NT2/D1 (cell line): ENCODE measurements at places on chromosomes 1 and 21.
A peak's percentile ranks its signal among the peaks of the same experiment; 100 is the strongest.

GRCh38 chr1:225580238-225581099 lies 72.5 kb downstream of the ENAH start:
- no peak for DNase-seq

DNA sequence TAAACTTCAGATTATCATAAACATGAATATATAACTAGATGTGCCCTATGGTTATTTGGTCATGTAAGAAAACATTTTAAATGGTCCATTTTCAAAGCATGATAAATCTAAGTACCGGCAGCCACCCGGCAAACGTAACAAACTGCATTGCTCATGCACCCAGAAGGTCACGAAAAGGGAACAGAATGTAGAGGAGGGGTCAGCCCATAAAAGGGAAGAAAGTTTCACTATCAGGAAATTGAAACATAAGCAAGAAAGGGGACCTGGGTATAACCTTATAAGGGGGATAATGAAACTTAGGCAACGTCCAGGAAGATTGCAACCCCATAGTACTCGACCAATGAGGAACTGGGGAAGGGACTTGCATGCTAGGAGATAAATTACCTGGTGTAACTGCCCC lies 421.2 kb upstream of the ZRANB2 start:
- DNase-seq, result no peak

DNA sequence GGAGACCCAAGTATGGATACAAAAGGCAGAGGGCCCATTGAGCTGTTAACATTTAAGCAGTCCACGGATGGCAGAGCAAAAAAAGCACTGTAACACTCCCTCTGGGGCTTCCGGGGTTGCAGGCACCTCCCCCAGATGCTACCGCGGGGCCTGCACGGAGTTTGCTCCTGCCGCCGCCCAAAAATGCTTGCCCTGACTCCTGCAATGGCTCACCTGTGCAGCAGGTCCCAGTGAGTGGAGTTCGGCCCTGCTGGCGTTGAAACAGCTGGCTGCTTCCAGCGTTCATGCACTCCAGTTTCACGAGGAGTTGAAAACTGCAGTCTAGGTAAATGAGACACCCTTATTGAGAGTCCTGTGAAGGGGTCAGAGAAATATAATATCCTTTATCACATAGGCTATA lies 832.8 kb downstream of the NCAM2 start:
- no peak for DNase-seq

- DNase-seq, result no peak
Observed at GRCh38 chr1:26544126-26544525, 14.6 kb downstream of the RPS6KA1 start.

DNA sequence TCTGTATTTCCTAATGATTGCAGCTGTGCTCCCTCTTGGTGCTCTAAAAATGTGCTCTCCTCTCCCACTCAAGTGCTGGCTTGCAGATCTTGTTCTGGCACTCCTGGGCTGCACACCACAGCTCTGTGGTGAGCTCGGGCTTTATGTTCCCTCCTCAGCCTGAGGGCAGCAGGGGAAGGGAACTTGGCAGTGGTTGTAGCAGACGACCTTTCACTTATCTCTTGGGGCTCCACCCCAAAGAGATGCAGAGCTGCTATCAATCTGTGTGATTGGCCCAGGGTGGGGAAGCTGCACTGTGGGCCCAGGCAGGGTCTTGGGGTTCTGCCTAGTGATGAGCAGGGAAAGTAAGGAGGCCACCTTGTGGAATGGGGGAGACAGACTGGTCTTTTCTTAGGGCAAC lies 143.5 kb upstream of the GORAB start:
- no peak for DNase-seq

DNA sequence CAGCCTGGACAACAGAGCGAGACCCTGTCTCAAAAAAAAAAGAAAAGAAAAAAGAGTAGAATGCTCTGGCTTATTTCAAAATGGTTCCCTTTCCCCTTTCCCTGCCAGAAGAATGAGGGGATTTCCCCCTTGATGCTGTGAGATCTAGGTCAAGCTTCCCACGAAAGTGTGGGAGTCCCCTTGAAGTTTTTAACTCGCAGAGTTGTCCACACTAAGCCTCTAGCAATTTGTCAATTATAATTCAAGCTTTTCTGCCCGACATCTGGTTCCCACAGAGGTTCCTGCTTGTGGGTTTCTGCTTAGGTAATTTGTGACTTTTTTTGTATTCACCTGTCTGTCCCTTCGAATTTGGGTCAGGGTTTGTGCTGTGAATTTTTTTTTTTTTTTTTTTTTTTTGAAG lies 62.8 kb downstream of the ZFYVE9 start:
- DNase-seq, result no peak

DNA sequence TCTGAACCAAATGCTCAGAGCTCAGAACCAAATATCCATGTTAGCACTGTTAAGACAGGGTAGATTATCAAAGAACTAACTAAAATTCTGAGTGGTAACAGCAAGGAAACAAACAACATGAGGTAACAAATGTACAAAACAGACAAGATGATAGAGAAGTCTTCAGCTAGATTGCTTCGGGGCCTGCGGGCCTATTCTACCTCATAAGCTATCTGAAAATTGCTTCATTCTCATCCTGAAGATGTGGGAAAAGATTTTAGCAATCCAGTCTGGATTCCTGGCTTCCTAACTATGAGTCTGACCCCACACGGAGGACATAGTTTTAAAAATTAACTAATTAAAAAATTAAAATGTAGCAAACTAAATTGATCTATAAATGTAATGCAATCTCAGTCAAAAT lies 9.2 kb upstream of the QSOX1 start:
- no peak for DNase-seq

GRCh38 chr1:48092401-48092800 lies 95.2 kb upstream of the TRABD2B start:
- no peak for DNase-seq

DNA sequence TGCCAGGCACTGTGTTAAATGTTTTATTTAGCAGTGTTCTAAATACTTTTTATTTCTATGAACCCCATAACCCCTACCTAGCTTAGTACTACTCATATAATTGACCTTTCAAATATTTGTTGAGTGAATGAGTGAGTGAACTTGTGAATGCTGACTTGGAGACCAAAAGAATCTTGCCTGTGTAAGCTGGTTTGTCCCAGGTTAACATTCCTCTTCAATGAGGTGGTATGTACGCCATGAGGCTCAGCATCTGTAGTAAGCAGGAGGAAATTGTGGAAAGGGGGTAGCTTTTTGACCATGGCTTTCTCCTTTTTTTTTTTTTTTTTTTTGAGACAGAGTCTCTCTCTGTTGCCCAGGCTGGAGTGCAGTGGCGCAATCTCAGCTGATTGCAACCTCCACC lies 14.6 kb downstream of the MED18 start:
- no peak for DNase-seq

- no peak for DNase-seq
Observed at GRCh38 chr21:34011660-34012059, 61.7 kb upstream of the MRPS6 start.

GRCh38 chr1:231929311-231929710 lies 302.7 kb downstream of the DISC1 start:
- peak; percentile 5 for DNase-seq

DNA sequence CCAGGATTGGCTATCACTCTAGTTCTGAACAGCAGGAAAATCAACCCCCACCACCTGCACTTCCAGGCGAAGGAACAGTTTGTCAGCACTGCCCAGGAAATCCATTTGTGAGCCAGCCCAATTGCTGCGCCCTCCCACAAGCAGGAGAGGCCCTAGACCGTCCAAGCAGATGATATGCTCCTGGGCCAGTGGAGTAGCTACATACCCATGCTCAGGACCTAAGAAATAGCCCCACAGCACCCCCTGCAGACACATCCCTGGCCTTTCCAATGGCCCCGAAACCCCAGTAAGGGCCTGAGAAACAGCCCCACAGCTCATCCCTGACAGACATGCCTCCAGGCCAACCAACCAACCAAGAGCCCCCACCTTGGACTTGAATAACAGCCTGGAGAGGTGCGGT lies 111.5 kb upstream of the ZC3H11B start:
- no peak for DNase-seq

GRCh38 chr1:67570486-67571143 lies 114.4 kb upstream of the GADD45A start:
- DNase-seq, result no peak

DNA sequence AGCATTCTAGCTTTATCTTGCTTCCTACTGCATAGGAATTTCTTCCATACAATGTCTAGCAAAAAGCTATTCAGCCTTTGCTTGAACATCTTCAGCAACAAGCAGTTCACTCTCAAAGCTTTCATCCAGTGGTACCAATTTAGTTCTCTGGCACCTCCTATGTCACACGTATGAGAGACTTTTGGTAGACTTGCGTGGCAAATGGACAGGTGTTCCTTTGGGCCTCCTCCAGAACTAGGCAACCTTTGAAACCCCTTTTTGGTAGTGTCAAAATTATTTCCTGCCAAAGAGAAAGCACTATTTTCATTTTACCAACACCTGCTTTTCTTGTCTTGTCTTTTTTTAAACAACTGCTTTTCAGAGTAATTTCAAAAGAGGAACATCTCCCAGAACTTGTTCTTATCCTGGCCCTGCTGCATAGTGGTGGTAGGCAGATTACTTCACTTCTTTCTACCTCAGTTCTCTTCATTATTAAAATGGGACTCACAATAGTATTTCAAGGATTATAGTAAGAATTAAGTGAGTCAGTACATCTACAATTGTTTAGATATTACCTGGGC lies 122.4 kb downstream of the MAST2 start:
- DNase-seq, result no peak

- no peak for DNase-seq
Observed at GRCh38 chr1:236550961-236551851, 27.4 kb downstream of the LGALS8 start.

DNA sequence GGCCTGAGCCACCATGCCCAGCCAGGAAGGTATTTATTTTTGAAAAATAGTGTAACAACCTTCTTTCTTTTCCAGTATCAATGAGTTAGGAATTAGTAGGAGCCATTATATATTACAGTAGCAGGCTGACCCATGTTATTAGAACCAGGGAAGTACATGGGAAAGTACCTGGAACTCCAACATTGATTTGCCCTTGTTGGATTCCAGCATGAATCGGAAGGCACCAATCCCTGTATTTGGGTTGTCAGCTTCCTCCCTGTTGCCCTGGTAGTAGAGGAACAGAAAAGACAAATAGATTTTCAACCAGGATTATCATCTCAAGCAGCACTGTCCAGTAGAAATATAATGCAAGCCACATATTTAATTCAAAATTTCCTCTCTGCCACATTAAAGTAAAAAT lies 10.2 kb upstream of the RBM8A start:
- no peak for DNase-seq

DNA sequence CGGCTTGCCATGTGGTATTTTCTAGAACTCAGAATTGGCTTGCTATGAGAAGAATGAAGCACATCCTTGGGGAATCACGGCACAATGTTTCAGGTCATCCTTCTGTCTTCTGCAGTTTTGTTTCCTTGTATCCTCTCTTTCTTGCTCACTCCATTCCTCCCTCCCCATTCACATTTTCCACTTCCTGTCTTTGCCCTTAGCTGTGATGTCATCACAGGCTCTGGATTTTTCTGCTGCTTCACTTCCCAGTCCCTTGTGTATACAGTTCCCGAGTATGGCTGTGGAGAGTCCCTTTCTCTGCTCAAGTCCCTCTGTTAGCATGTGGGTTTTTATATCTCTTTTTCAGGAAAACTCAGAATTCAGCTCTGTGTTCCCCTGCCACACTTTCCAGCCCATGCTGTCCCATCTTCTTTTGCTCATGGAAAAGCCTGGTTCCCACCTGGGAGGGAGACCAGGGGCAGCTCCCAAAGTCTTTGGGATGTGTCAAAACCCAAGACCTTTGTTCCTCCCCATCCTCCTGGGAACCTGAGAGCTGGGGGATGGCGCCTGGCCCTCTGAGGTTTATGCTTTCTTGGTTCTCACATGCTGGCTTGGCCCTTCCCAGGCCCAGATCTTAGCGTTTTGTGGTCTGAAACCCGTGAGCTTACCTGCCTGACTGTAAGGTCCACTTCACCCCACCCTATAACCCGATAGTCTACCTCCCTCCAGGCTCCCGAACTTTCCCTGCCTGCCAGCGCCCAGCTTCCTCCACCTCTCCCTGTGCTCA lies 4.8 kb upstream of the RGS16 start:
- no peak for DNase-seq

- no peak for DNase-seq
Observed at GRCh38 chr1:183635099-183635605, 431 bp downstream of the ARPC5 start.

DNA sequence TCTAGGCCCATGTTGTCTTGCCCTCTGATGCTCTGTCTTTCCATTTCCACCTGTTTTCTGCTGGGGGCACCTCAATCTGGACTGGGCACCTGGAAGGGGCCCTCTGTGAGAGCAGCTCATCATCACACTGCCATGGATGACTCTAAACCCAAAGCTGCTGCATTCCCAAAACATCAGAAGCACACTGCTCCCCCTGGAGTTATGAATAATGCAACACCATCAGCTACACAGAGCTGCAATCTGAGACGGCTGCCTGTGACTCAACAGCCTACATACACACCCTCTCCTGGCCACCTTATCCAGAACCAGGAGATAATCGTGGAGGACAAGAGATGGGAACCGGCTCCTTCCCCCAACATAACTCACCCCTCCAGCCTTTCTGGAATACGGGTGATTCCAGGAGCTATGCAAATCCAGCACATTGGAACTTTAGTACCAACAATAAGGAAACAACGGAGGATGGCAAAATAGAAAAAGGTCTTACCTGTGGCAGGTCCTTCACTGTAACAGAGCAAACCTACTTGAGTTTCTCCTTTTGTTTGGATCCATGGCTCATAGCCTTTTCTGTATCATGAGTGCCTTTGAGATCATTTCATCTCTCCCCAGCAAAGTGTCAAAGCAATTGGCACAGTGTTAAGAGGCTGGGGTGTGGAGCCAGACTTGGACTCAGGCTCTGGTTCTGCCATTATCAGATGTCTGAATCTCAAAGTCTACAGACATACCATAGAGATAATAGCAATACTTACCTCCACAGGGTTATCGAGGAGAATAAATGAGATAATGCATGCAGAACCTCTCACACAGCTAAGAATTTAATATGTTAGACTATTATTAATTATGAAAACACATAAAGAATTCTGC lies 29.3 kb downstream of the AK2 start:
- no peak for DNase-seq

DNA sequence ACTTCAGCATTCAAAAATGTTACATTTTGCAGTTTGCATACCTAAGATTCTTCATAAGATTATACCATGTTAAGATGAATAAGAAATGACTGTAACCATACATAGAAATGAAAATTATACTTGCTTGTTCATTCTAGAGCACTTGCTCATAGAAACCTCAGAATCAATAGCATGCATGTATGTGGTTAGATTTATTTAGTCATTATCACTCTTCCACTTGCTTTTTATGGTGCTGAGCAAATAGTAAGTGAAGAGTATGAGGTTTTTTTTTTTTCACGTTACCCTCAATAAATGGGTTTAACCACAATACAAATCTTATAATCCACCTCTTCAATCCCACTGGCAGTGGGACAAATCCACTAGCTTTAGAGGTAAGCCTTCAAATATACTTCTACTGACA lies 84.7 kb downstream of the LRRC53 start:
- DNase-seq, result no peak

- no peak for DNase-seq
Observed at GRCh38 chr1:227757781-227758180, 22.5 kb downstream of the SNAP47 start.

GRCh38 chr1:147223740-147224615 lies 1.2 kb downstream of the FMO5 start:
- DNase-seq, result no peak
